NCI-H187 treated with DMSO at 0.1 percent for 48 hours (cell line): ENCODE measurements at places on chromosomes 12 and 14.

DNA sequence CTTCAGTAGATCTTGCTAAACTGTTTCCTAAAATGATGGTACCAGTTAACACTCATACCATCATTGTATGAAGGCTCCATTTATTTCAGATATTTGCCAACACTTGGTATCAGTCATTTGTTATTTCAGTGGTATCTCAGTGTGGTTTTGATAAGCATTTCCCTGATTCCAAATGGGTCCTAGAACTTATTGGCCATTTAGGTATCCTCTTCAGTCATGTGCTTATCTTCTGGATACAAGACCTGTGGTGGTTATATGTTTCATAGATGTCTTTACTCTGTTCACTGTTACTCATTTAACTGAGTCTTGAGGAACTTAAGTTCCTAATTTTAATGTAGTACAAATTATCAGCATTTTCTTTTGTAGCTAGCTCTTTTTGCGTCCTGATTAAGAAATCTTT, 13.5 kb downstream of the SINHCAF start:
- DNase-seq = no peak

DNA sequence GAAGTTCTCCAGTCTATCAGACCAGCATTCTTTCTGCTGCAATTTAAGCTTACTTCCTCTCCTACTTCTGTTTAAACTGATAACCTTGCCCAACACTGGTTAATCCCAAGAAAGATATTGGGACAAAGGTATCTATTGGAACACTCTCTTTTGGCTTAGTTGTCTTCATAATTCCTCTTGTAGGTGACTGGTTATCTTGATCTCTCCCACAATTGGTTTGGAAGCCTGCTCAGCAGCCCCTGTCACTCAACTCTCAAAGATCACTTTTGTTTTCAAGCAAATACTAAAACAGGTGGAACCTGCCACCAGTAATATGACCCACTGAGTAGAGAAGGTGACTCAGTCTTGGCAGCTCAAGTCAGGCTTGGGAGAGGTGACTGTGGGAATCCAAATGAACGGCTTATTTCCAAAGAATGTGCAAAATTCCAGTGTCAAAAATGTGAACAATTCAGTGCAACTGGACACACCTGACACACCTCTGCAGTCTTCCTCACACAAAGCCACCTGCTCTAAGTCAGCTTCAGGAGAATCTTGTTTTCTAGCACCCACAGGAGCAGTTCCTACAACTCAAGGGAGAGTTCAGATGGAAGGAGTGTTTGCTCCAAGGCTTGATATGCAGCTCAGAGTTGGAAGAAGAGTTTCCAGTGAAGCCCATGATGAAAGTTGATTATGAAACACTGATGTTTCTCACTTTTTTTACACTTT, 83.2 kb upstream of the SLC38A2 start:
- no peak for DNase-seq

- DNase-seq = no peak
These were observed 156.0 kb downstream of the MED13L start for GRCh38 chr12:116121453-116121871.

- no peak for DNase-seq
These were observed 188.6 kb upstream of the SOX5 start for GRCh38 chr12:24138041-24138440.

GRCh38 chr12:47207829-47208248, 128.1 kb upstream of the AMIGO2 start:
- DNase-seq = no peak

DNA sequence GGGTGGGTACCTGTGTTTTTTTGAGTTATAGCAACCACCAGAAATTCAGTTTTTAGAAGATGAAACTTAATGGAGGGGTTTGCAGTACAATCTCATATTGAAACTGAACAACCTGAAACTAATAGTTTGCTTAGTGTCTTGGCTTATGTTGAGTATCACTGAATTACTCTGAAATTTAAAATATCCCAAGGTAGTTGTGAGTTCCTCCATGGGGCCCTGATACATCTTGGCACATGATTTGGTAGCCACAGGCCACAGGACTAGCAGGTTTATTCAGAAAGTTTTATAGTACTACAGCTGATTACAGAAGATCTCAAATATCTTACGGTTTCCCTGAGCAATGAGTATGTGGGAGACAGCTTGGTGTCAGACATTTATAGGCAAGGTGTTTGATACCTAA, 10.4 kb downstream of the PTGES3 start:
- no peak for DNase-seq

- DNase-seq = no peak
These were observed 130.6 kb downstream of the PRKCH start for GRCh38 chr14:61451891-61452400.

DNA sequence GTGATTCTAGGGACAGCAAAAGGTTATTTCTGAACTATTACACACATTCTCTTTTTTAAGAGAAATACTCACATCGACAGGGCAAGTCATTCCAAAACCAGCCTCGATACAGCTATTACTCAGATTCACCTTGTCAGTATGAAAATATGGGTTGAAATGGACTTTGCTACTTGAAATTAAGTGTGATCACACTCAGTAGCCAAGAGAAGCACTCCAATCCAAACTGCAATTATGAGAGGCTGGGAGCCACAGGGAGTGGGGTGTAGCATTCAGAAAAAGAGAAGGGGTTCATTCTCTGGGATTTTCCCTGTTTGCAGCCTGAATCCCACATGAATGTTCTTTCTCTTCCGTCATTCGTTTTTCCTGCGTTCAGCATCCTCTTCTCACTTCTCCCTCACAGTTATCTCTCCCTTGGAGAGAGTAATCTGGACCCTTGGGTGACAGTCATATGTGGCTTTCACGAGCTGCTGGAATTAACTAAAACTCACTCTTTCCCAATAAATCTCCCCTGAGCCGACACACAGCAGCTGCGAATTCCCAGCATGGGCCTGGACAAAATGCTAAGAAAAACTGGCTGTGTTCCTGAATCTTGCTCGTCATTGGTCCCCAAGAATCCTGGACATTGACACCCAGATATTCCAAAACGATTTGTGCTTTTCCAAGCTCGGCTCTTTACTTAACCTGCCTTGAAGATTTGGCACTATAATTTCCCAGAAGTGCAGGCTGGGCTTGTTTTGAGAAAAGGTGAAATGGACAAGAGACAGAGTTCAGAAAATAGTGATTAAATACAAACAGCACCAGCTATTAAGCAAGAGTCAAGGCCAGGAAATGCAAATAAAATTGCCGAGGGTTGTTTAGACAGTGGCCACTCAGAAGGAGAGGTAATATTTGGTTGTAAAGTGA, 199.5 kb upstream of the PLEKHG7 start:
- no peak for DNase-seq
